ENCODE measurements at places on chromosomes 1 and 21.

DNA sequence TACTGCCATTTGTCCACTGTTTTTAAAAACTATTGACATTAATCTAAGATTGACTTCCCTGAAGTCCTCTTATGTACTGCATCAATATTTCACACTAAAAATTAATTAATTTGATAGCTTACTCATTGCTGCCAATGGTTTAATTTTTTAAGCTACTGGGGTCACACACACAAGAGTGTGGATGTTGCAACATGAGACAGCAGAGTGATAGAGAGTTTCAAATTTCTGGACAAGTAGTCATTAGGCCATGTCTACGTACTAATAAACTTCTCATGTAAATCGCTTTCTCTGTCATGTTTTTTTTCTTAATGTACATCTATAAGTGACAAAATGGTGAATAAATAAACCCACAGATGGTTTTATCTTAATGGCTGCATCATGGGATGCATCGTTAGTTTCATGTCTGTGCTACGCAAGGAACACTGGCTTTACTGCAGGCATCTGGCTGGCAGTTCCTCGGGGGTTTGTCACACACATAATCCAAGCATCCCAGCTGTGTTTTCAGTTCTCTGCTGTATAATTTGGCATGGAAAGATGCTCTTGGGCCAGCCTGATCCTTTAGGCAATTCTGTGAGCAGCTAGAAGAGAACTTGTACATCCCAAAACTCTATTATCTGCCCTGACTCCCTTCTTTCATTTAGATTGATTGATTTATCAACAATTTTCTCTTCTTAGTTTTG lies 16.4 kb upstream of the CHODL start:
- no peak for DNase-seq

- no peak for DNase-seq
Measured at GRCh38 chr1:12480748-12481362, 137.2 kb downstream of the DHRS3 start.

GRCh38 chr1:177739780-177740179 lies 230.1 kb downstream of the SEC16B start:
- no peak for DNase-seq

DNA sequence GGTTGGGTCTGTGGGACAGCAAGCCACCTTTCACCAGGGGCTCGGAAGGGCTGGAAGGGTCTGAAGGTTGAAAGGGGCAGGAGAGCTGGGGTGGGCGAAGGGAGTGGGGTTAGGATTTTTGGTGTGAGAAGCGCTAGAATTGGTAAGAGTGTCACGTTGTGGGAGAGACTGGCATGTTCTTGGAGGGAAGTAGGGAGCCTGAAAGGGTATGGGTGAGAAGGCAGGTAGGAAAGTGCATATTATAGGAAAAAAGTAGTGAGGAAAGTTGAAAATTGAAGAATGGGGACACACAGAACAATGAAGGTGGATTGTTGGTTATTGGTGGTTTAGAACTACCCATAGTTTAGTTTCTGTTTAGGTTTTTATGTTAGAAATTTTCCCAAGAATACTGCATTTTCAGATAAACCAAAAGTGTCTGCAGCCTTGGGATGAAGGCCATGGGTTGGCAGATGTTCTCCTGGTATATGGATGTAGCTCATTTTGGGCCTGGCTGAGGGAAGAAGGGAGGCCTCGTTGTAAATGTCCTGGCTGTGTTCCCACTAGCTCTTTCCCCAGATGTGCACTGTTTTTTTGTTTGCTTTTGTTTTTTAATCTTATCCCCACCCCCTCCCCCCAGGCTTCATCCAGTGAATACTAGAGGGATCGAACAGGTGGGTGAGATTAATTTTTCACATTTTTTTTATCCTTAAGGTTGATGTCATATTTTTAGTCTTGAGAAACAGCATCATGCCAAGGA lies 1.2 kb downstream of the LRRC42 start:
- no peak for DNase-seq

DNA sequence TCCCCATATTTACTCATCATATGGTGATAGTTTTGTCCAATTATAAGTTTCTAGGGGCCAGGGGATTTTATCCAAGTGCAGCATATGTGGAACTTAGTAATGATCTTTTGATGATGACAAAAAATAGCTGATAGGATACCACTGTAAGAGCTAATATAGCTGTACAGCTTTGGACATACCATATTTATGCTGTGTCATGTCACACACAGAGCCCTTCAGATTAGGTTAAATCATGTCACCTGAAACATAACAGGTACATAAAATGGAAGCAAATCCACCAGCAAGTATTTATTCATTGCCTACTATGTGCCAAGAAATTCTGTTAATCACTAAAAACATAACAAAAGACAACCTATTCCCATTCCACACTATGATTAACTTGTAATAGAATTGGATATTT lies 82.8 kb upstream of the IPO9 start:
- no peak for DNase-seq

- no peak for DNase-seq
Measured at GRCh38 chr1:91877574-91878208, 8.3 kb downstream of the TGFBR3 start.

DNA sequence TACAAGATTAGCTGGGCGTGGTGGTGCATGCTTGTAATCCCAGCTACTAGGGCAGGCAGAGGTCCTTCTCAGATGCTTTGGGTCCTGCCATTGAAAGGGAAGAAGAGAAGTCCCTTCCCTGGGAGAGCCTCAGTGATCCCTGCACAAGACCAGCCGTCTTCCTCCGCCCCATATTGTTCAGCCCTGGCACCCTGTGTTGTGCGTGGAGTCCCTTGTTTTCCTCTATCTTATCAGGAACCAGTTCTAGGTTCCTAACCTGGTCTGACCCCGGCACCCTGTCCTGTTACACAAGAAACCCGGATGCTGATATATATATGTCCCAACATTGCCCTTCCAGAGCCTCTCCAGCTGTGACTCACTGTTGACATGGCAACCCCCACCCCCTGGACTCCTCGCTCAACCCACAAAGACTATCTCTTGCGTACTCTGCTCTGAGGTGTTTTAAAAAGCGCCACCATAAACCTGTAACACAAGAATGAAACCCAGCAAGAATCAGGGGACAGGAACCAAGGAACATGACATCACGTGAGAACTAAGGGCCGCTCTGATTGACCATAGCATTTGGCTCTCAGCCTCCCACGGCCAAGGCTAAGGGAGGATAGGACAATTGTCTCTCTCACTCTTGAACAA lies 4.8 kb downstream of the MX2 start:
- peak; percentile 77 for DNase-seq

- DNase-seq = no peak
Measured at GRCh38 chr21:22106720-22107410, 1108.7 kb downstream of the NCAM2 start.

GRCh38 chr1:75099581-75099980 lies 34.6 kb upstream of the LHX8 start:
- DNase-seq = no peak

DNA sequence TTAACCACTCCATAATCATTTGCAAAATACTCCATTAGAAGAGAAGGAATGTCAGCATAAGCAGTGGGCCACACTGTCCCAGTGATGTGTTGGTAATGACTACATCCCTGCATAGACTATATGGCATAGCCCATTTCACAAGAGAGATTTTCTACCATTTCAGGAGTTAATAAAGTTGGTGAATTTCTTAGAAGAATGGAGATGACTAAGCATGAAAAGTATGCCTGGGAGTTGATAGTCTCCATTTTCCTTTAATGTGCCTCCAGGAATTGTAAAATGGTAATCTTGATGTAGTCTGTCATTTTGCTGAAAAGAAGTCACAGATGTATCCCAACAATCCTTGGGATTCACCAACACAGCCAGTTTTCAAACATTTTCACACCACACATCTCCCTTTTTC lies 608.8 kb upstream of the CHRM3 start:
- no peak for DNase-seq

DNA sequence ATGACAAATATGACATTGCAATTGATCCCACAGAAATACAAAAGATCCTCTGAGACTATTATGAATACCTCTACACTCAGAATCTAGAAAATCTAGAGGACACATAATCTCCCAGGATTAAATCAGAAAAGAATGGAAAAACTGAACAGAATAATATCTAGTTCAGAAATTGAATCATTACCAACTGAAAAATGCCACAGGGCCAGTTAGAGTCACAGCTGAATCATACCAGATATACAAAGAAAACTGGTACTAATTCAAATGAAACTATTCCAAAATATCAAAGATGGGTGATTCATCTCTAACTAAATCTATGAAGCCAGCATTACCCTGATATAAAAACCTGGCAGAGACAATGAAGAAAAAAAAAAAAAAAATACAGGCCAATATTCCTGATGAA lies 149.3 kb downstream of the BRINP3 start:
- DNase-seq = no peak

- DNase-seq = peak; percentile 85
Measured at GRCh38 chr1:37691497-37692077, 729 bp upstream of the CDCA8 start.

DNA sequence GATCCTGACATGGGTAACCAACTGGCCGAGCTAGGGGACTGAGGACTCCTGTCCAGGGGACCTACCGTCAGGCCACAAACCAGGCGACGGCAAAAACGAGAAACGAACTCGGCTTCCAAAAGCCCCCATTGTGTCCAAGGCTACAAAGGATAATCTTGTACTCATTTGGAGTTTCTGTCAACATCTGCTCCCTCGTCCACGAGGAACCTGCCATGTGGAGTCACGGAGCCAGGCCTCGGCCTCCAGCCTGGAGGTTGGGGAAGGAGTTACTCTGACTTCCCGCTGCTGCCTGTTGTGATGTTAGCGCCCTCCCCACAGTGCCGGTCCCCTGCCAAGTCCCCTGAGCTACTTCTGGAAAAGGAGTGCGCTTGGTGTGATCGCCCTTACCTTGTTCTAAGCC lies 7.3 kb downstream of the KRTAP10-1 start:
- peak; percentile 34 for DNase-seq

DNA sequence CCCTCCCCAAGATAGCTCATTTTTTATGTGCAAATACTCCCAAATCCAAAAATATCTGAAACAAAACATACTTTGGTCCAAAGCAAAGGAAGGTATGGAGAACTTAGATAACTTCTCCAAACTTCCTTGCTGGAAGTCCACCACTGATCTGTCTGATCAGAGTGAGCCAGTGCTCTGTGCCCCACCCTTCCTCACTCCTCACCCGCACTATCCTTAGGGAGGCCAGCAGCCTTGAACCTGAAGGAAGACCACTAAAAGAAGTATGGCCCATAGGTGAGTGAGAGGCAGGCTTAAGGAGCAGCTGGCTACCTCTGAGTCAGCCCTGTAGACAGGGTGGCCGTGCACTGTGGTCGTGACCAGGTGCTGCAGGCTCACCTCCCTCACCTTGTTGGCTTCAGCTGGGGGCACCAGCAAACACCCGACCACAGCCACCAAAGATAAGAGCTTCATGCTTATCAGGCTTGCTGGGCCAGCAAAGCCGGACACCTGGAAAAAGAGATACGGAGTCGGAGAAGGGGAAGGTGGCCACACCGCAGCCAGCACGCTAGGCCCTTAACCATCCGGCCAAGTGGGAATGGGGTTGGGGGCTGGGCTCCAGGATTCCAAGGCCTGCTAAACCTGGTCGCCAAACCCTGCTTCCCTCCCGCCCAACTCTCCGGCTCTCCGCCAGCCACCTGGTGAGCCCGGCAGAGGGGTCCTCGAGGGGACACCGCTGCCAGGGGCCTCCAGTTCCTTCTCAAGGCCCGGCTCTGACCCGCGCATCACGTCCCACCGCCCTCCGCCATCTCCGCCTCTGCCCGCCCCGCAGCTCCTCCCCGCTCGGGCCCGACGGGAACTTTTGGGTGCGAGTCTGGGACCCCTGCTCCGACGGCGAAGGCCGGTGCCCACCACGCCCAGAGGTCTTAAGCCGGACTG lies 543 bp downstream of the TMEM9 start:
- DNase-seq = no peak

DNA sequence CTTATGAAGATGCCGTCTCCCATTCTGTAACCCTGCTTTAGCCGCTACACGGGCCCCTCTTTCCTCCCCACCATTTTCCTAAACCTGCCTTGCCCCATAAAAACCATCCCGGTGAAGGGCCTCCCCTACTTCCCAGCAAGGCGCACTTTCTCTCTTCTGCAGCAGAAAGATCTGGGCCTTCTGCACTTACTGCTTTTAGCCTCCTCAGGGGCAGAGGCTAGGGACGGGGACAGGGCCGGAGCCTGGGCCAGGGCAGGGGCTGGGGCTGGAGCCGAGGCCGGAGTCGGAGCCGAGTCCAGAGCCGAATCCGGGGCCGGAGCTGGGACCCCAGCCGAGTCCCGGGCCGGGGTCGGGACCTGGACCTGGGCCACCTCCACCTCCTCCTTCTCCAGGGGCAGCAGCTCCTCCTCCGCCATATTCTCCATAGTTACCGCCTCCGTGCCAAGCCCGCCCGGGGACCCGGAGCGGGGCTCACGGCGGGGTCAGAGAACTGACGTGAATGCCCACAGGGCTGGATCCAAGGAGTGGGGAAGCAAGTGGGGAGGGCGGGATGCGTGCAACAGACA lies 382 bp downstream of the TRMT1L start:
- no peak for DNase-seq

- no peak for DNase-seq
Measured at GRCh38 chr1:39694026-39694425, 2.8 kb upstream of the HPCAL4 start.

GRCh38 chr1:179973198-179974110 lies 18.8 kb downstream of the CEP350 start:
- no peak for DNase-seq

Measured in upper lobe of right lung (tissue), 1 donor.